ENCODE measurements at places on chromosomes 6 and 20.

DNA sequence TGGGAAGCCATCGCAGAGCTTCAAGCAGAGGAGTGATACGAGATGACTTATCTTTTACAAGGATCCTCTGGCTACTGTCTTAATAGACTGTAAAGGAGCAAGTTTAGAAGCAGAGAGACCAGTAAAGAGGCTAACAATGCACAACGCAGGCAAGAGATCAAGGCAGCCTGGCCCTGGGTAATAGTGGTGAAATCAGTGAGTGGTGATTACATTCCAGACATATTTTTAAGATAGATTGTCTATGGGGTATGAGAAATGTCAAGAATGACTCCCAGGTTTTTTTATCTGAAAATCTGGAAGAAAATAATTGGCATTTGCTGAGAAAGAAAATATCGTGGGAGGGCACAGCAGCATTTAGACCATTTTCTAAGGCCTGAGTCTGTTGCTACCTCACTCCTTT, 213.6 kb upstream of the HTR1E start:
- DNase-seq = no peak

DNA sequence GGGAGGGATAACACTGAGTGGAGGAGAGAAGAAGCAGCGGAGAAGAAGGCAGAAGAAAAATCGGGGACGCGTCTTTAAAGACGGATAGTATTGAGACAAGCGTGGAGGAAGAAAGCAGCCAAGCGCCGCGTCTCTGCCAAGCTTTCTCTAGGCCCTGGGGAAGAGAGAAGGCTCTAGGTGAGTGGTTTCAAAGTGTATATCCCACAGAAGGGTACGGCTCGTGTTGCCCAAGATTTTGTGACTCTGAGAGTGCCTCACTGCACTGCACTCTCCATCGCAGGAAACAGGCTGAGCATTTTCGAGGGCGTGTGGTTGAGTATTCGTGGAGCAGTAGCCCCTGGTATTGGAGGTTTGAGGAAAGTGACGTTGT, 185.4 kb downstream of the TRIM27 start:
- DNase-seq = no peak

- no peak for DNase-seq
Observed at GRCh38 chr6:142013287-142013686, 119.4 kb upstream of the GJE1 start.

DNA sequence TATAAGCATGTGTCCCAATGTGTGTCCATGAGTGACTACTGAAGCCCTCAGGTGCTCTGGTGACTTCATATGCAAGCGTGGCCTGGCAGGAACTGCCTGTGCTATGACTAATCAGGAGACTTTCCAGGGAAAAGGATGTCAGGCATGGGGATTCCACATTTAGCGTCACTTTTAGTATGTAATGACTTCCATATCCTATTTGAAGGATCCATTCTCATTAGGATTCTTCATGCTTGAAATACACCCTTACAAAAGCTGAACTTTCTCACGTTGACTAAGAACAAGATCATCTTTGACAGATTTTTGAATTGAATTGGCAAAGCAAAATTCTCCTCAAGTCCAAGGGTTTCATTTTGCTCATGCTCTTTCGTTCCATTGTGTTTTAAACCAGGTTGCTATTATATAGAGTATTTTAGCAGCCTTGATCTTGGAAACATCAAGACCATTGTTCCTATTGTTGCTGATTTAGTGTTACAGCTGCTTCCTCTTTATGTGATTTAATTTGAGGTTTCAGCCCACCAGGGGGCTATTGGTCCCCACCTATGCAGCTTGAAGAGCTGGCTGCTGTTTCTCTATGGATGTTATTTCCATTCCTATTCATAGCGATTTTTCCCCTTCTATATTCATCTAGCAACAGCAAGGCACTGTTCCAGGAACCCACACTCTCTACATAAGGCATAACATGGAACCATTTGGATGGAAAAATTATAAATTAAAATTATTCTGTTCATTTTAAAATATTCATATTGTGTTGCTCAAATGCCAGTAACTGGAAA, 418.6 kb downstream of the CDKAL1 start:
- no peak for DNase-seq

Measured in activated T-helper 1 cell treated with anti-CD3 and anti-CD28 coated beads, Interleukin-12 subunit alpha, Interleukin-12 subunit beta, Interleukin-2, Interleukin-4 antibody, amounts not matched to agents 30 ng/mL and 10 ng/mL and 1 ng/mL, durations not matched to agents 14 hours and 24 hours and 36 hours (primary cell).